Dorsolateral prefrontal cortex (tissue), 122 donors: ENCODE measurements at places on chromosomes 2 and 18. TPM values are rescaled to one million over a fixed set of nuclear protein-coding genes. Genes with fewer than 3 reads are reported as not detected.

GRCh38 chr2:33491441-33492084 lies 15.1 kb downstream of the RASGRP3 start:
- no peak for DNase-seq

DNA sequence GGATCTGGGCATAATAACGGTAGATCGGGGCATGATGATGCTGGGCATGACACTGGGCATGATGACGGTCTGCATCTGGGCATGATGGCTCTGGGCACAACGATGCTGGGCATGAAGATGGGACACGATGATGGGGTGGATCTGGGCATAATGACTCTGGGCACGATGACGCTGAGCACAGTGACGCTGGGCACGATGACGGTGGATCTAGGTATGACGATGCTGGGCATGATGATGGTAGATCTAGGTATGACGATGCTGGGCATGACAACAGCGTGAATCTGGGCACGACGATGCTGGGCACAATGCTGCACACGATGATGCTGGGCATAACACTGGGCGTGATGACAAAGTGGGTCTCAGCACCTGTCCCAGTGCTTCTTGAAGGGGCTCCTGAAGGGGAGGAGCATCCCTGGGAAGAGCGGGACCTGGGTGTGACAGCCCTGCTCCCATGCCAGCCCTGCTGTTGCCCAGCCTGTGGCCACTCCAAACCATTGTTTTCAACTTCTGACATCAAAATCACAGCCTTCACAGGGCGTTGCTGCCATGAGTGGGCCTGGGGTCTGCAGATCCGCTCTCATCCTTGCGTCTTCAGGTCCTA lies 30.4 kb upstream of the ALLC start:
- DNase-seq: no peak

DNA sequence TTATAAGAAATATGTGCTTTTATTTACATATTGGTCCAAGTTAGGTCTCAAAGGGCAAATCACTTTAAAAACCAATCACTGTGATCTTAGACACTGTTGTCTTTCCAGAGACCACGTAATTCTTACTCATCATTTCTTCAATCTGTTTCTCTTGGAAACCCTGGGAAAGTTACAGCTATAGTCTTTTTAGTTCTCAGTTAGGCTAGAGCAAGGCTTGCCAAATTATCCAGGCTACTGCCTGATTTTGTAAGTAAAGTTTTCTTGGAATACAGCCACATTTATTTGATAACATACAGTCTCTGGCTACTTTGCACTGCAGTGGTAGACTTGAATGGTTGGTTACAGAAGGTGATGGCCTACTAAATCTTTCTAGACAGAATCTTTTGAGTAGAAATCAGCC lies 106.0 kb downstream of the KIAA1328 start:
- no peak for DNase-seq

DNA sequence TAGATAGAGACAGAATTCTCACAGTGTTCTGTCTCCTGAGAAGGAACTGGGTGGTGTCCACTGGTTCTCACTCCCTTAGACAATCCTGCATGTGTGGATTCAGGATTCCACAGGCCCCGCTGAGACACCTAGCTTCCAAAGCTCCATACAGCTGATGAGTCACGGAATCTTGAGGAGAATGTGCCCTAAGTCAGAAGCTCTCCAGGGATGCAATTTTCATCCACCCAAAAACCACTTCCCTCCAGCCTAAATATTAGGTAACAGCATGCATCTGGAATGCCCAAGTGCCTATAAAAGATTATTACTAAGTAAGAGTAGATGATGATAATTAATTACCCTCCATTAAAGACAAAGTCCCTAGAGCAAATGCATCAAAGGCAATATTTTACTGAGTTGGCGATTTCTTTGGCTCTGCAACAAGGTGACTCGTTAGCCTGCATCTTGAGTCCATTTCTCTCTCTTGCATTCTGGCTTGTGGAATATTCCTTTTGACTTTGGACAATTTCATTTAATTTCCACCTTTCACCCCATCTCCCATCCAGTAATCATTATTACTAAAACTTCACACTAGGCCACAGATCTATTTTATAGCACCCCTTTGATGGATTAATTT lies 475.1 kb downstream of the TNS1 start:
- no peak for DNase-seq

DNA sequence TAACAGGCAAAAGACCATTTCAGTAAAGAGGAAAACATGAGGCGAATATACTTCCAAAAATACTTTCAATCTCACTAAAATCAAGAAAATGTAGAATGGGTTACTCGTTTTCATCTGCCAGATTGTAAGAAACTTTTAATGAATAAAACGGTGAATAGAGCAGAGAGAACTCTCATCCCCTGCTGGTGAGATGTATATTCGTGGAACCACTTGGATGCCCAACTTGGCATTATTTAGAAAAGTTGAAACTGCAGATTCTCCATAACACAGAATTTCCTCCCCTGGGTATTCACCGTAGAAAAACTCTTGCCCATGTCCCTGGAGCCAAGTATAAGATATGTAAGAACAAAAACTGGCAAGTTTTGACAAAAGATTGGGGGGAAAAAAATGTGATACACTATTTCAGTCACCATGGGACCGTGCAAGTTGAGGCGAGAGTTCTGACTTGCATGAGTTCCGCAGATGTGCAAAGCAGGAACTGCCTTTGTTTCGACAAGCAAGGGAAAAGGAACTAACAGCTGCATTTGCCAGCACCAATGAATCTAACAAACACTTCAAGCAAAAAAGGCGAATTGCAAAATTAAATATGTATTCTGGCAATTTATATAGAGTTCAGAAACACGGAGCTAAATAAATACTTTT lies 14.8 kb downstream of the TIMM21 start:
- DNase-seq: no peak

GRCh38 chr2:233439191-233439590 lies 84.9 kb downstream of the DGKD start:
- DNase-seq: no peak

AOX1 gene
- 2.0 TPM for total RNA-seq
